ENCODE measurements at places on chromosomes 2 and 18.

GRCh38 chr2:134581877-134582546 is 136.8 kb downstream of the TMEM163 start:
- no peak for DNase-seq

DNA sequence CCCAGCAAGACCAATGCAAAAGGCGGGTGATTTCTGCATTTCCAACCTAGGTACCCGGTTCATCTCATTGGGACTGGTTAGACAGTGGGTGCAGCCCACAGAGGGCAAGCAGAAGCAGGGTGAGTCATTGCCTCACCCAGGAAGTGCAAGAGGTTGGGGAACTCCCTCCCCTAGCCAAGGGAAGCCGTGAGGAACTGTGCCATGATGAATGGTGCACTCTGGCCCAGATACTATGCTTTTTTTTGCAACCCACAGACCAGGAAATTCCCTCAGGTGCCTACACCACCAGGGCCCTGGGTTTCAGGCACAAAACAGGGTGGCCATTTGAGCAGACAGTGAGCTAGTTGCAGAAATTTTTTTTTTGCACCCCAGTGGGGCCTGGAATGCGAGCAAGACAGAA is 662.6 kb upstream of the ACVR2A start:
- no peak for DNase-seq

DNA sequence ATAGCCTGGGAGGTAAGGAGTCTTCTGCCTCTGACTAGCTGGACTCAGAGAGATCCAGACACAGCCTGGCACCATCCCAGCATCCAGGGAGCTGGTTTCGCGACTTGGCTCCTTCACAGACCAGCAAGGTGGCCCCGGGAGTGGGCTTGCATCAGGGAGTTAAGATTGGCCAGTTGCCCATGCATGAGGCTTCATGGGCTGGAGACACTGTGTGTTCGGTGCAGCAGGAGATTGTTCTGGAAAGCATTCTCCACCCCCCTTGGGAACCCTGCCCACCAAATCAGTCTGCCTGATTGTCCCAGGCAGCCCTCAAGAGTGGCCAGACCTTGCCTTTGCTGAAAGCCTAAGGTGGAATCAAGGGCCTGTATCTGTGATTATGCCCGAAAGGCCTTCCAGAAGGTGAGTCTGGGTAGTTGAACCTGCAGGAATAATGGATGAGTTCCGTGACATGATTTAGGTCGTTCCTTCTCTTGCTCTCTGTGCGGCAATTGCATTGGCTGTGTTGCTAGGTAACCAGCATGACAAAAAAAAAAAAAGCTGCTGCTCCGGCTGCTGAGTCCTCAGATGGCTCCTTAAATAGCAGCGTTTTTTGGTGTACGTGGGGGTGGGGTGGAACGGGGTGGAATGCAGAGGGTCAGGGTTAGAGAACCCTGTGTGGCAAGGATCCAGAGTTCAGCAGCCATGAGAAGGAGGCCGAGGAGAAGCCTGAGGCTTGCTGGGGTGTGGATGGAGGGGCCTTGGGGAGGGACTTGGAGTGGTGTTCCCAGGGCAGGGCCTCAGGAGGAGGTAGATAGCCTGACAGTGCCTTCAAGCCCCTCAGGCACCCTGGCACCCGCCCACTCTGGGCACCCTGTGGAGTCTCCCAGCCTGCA is 93.0 kb upstream of the MCFD2 start:
- peak; percentile 92 for DNase-seq

DNA sequence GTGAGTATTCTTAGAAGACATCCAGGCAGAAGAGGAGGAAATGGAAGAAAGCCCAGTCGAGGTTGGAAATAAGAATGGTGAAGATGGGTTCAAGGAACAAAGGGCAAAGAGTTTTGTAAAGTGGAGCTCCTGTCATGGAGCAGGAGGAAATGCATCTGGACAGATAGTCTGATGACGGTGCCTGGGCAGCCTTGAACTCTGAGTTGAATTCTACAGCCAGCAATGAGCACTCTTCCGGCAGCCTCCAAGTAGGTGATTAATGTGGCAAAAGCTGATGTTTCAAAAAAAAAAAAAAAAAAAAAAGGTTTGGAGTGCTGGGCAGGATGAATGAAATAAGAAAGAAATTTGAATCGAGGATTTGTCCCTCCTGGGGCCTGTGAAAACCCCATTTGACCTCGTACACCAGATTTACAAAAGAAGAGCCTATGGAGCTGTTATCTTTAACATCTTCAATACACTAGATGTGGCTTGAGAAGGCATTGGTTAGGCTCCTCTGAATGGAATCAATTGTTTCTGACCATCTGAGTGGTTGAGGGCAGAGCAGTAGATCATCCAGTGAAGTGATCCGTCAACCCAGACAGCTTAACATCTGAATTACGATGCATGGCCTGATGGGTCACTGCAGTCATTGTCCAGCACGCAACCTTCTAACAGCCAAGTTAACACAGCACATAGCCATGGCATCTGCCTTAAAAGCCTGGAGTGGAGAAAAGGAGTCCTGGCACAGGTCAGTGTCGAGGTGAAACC is 449.7 kb downstream of the TXNL1 start:
- DNase-seq, result no peak

DNA sequence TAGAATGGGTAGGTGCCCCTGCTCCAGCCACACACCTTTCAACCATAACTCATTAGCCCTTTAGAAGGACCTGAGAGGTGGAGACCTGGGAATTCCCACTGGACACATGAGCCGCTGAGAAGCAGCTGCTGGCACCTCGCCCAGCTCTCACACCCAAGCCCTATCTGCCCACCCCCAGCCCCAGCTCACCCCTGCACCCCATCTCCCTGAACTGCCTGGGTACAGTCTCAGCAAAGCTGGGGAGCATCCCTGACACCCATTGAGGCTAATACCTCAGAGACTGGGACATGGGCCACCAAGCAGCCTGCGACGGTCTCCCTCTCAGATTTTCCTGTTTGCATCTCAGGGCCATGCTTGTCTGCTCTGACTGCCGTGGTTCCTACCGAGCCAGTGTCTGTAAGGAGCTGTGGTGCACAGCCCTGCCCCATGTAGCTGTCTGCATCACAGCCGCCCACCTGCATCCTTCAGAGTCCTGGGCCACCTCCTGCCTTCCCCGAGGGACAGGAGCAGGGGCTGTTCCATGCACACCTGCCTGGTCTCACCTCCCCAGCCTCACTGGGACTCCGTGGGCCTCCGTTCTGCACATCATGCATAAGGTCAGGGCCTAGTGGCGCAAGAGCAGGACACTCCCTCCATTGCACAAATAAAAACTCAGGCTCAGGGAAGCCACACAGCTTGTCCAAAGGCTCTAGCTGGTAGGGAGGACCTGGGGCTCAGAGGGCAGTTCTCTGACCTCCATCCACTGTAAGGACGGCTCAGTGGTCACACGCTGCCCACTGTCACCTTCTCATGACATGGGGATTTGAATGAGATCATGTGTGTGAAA is 90.0 kb downstream of the SEPTIN10 start:
- DNase-seq, result no peak

DNA sequence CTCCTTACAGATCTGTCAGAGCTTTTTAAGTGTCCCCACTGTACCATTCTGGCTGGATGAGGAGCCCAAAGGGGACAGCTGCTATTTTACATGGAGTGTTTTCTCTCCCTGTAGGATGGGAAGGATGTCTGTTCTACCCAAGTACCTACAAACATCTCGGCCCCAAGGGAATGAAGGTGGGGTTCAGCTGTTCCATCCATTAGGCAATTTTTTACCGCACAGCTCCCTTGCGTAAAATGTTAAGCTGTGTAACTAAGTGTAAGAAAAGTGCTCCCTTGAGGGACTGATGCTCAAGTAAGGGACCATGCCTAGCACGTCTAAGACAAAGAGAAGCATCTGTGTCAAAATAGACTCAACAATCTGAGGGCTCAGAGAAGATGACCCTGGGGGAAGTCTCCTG is 180.3 kb downstream of the MYO5B start:
- no peak for DNase-seq

DNA sequence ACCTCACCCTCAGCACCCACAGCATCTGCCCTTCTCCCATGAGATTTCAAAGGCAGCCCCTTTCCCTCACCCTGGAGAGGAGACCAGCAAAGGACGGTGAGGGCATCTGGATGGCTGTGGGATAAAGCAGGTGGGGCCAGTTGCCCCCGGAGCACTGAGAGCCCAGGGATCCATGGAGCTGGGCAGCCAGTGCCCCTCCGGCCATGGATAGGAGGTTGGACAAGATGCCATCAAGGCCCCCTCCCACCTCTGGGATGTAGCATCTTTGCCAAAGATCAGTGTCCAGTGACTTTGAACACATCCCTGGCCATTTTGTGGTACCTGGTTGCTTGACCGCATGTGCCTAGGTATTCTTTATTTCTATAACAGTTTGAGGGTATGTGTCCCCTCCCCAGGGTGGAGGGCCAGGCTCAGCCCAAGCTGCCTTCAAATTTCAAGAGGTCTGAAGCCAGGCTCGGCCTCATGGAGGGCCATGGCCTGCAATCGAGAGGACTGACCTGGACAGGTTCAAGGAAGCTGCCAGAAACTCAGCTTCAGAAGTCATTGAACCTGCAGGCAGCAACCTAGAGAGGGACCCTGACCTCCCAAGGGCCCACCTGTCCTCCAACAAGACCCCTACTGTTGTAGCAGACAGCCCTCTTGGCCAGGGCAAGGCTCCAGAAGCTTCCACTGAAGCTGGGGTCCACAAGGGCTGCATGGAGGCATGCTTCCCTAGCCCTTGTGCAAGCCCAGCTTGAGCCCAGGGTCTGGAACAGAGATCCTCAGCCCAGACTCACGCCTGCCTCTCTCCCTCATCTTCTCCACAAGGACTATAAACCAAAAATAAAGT is 55.5 kb upstream of the BIN1 start:
- no peak for DNase-seq

GRCh38 chr2:149489452-149489851 is 98.1 kb downstream of the MMADHC start:
- no peak for DNase-seq

GRCh38 chr2:2874341-2874740 is 503.3 kb downstream of the EIPR1 start:
- no peak for DNase-seq

- no peak for DNase-seq
Observed at GRCh38 chr18:57569133-57569532, 17.4 kb downstream of the FECH start.

DNA sequence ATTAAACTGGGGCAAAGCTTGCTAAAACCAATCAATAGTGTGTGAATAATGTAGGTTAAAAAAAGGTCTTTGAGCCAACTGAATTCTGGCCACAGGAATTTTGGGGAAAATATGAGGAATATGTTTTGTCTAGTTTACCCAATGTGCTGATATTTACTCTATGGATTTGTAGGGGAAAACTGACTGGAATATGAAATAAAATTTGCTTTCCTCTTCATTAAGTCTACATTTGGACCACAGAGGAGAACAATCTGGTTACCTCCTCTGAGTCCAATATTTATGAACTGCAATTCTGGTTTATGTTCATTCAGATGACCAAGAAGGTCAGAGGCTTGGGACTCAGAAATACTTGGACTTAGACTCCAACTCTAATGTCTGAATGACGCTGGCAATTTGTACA is 1042.2 kb upstream of the CNTNAP5 start:
- no peak for DNase-seq

GRCh38 chr2:40734797-40735196 is 282.9 kb upstream of the SLC8A1 start:
- DNase-seq, result no peak

- no peak for DNase-seq
Observed at GRCh38 chr2:7899923-7900322, 781.9 kb upstream of the ID2 start.

DNA sequence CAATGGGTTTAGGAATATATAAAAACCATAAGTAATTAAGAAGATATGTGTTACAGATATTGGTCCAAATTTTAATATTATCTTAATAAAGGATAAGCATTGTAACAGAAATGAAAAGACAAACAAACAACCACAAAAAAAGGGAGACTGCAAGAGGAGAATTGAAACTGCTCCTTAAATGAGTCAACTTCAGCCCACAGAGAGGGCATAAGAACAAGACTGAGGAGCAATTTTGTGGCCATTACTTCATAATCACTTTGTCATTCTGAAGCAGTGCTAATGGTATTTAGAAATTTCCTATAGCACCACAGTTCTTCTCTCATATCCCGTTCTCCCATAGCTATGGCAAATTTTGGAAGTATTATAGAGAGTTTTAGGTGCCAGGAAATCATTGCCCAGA is 193.2 kb upstream of the HNMT start:
- DNase-seq, result no peak

DNA sequence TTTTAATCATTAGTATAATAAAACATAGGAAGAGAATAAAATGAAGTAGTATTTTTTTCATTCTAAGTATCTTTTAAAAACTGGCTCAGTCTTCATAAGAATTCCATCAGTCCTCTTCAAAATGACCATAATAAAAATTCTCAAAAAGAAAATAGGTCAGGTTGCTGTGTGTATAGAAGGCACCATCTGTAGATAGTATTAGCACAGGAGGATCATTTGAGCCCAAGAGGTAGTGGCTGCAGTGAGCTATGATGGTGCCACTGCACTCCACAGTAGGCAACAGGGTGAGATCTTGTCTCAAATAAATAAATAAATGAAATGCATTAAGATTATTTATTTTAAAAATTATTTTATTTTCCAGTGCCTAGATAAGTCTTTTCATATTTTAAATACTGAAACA is 475.8 kb downstream of the ZNF804A start:
- DNase-seq, result no peak

DNA sequence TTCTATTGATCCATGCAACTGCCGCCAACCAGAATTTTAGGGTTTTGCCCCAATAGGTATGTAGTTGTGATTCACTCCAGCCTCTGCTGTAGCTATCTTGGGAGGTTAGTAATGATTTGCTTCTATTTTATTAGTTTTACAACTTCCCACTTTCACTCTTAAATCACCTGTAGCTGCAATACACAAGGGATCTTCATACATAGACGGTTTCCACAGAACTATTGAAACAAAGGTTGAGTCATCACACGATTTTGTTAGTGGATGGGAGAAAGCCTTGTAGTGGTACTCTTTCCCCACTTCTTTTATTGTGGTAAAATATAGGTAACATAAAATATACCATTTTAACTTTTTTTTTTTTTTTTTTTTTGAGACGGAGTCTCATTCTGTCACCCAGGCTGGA is 104.2 kb upstream of the SPRED2 start:
- no peak for DNase-seq

DNA sequence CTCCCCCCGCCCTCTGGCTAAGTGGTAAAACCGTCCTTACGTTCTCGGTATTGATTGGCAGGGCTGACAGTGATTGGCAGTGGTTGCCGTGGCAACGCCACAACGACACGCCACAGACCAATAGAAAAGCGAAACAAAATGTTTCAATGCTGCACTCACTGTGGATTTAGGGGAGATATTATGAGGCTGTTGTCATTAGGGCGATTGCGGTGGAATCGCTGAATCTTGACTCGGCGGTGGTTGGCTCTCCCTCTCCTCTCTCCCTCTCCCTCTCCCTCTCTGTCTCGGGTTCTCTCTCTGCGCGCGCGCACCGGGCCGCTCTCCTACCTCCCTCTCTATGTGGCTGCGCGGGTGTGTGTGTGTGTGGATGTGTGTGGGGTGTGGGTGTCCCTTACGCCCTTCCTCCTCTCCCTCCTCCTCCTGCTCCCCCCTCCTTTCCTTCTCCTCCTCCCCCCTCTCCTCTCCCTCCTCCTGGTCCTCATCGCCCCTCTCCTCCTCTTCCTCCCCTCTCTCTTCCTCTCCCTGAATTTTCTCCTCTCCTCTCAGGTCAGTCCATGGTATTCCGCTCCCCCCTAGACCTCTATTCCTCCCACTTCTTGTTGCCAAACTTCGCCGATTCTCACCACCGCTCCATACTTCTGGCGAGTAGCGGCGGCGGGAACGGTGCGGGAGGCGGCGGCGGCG is at the start of gene SIX3:
TSS of gene SIX3 (plus strand) at position 152 of the 684 bp plus-strand sequence. CDS start at position 555, 403 bp downstream.
- DNase-seq, result peak; percentile 37

GRCh38 chr2:141075753-141076152 is 1055.1 kb downstream of the LRP1B start:
- no peak for DNase-seq
